Inflammatory macrophage treated with lipopolysaccharide for 1 hour (primary cell): ENCODE measurements at places on chromosomes 7 and 10.

DNA sequence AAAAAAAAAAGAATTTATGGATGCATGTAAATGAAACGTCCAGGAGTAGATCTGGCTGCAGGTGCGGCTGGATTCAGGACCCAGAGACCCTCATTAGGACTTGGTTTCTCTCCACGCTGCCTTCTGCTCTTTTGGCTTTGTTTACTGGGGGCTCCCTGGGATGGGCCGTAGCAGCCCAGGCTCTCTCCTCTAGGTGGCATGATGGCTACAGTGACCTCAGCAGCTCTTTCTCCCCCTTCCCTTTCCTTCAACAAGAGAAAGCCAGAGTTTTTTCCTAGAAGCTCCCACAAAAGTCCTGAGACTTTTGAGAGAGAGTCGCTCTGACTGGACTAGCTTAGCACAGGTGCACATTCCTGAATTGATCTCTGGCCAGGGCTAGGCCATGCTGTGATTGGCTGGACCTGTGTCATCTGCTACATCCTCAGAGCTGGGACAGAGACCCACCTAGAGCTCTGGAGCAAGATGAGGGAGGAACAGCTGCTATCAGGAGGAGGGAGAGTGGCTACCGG lies 67.8 kb upstream of the PDCD4 start:
- peak; percentile 33 for DNase-seq

DNA sequence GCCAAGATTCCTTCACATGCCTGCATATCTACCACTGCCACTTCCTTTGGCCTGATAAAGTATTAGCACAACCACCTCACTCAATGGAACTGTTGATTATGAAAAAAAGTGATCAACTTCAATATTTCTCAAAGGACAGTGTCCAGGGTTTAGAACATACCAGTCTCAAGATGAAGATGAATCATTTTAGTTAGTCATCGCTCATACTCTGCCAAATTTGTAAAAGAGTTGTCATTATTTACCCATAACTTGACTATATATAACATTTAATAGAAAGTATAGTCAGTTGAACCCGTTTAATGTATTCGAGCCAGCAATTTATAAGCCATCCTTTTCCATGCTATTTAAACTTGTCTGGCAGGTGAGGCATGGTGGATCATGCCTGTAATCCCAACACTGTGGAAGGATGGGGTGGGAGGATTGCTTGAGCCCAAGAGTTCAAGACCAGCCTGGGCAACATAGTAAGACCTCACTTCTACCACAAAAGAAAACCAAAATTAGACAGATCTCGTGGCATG lies 33.2 kb downstream of the SPAM1 start:
- no peak for DNase-seq

- DNase-seq: no peak
Observed at GRCh38 chr7:93704217-93704616, 129.7 kb upstream of the CALCR start.

DNA sequence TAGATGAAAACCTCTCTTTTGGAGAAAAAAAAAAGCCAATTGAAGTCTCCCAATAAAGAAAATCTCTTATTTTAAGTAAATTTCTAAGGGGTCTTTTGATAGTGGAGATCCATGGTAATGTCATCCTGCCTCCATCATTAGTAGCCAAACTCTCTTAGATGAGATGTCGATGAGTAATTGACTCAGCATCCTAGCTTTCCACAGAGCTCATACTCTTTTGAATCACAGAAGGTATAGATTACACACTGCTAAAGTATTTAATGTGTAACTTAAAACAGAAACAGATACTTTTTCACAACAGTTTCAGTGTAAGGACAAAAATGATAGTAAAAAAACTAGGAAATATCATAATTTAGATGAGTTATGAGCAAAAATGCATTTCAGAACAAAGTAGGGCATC lies 19.4 kb downstream of the MAGI2 start:
- no peak for DNase-seq

- DNase-seq: no peak
Observed at GRCh38 chr7:151119902-151120301, 33.6 kb downstream of the AGAP3 start.

DNA sequence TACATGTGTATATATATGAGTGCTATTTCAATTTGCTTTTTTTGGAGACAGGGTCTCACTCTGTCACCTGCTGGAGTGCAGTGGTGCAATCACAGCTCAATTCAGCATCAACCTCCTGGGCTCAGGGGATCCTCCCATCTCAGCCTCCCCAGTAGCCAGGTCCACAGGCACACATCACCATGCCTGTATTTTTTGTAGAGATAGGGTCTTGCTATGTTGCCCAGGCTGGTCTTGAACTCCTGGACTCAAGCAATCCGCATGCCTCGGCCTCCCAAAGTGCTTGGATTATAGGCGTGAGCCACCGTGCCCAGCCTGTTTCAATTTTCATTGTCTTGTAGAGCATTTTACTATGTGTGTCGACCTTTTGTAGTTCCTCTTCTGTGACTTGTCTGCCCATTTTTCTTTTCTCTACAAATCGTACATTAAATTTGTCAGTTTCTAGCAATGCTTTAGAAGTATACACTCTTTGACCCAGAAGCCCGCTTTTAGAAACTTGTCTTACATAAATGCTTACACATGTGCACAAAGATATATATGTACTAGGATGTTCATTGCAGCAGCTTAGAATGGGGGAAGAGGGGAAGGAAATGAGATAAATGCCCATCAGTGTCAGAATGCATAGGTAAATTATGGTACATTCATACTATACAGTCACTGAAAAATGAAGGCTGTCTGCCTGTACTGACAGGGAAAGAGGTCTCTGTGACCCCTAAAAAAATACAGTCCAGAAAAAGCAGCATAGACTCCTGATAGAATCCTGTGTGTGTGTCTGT lies 12.2 kb upstream of the RFC2 start:
- no peak for DNase-seq

GRCh38 chr7:65239707-65240352 lies 133.8 kb upstream of the ZNF92 start:
- no peak for DNase-seq

GRCh38 chr10:97497572-97498075 lies 598 bp downstream of the MMS19 start:
- peak; percentile 78 for DNase-seq

- no peak for DNase-seq
Observed at GRCh38 chr10:35328404-35329037, 7.8 kb upstream of the CCNY start.

- DNase-seq: no peak
Observed at GRCh38 chr7:119929891-119930290, 343.1 kb upstream of the KCND2 start.

DNA sequence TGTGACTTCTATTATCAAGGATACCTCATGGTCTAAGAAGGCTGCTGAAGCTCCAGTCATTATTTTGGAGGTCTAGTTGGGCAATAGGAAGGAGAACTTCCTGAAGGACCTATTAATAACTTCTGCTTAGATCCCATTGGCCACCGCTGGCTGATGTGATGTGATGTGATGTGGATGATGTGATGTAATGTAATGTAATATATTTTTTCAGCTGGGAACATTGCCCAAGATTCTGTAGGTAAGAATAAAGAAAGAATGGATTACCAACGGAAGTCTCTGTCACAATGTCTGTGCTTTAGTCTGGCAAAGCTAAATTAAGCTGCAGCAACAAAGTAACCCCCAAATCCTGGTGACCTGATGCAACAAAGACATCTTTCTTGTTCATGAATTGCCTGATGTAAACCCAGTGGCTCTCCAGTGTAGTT lies 233.7 kb downstream of the PTEN start:
- DNase-seq: peak; percentile 45

GRCh38 chr10:103109821-103110220 lies 83.3 kb downstream of the NT5C2 start:
- peak; percentile 71 for DNase-seq

DNA sequence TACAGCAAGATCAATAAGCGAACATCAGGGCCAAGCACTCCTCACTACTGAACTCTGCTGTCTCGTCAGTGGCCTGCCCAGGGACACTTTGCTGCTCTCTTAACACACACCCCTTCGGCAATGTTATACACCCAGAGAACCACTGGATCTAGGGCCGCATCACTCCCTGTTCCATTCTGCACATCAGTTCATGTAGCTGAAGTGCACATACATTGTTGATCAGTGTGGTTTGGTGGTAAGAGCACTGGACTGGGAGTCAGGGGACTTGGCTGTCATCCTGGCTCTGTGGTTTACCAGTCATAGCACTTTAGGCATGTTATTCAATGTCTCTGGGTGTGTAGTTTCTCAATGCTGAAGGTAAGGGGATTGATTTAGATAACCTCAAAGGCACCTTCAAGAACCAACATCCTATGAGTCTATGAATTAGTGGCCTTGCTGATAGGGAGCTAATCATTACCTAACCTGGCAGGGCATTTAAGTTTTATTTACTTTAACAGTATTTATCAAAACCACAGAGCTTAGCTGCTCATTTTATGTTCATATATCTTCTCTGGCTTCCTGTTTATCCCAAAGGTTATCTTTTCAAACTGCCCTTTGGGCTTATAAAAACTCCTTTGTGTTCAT lies 24.8 kb downstream of the DUSP5 start:
- no peak for DNase-seq

- peak; percentile 18 for DNase-seq
Observed at GRCh38 chr7:44291066-44291732, 34.2 kb downstream of the CAMK2B start.

GRCh38 chr10:10320956-10321355 lies 696.7 kb upstream of the CELF2 start:
- no peak for DNase-seq

- DNase-seq: peak; percentile 79
Observed at GRCh38 chr7:75534727-75535307, 42.7 kb downstream of the SPDYE5 start.

- DNase-seq: no peak
Observed at GRCh38 chr10:46525824-46526681, 30.4 kb downstream of the GPRIN2 start.

DNA sequence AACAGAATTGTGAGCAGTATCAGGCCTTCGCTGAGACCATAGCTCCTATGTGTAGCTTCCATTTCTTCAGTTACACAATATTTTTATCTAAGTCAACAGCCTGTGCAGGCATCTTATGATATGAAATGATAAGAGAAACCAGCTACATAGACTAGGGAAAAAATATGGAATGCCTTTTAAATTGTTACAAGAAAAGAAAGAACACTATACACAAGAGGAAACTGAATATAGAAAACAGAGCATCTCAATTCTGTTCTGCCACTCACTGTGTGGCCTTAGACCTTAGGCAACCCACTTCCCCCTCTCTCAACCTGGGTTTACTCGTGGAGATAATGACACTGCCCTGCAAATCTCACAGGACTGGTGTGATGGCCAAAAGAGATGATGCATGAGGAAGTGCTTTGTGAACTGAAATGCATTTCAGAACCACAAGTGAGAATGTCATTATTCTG lies 132.9 kb downstream of the LRRN3 start:
- no peak for DNase-seq

DNA sequence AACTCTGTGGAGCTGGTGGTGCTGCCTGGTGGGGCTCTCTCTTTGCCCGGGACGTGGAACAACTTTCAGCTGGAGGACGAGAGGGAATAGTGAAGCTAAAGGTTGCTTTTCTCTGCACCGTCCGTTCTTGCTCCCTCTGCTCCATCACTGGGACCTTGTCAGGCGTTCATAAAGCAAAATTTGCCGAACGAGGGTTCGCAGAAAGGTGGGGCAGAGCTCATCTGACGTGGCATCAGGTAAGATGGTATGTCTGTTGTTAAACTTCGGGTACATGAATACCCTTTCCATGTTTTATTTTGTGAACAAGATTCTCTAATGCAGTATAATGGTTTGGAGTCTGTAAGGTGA lies 416 bp downstream of the BBS9 start:
- DNase-seq: no peak
